ENCODE measurements at places on chromosomes 1 and 21.

DNA sequence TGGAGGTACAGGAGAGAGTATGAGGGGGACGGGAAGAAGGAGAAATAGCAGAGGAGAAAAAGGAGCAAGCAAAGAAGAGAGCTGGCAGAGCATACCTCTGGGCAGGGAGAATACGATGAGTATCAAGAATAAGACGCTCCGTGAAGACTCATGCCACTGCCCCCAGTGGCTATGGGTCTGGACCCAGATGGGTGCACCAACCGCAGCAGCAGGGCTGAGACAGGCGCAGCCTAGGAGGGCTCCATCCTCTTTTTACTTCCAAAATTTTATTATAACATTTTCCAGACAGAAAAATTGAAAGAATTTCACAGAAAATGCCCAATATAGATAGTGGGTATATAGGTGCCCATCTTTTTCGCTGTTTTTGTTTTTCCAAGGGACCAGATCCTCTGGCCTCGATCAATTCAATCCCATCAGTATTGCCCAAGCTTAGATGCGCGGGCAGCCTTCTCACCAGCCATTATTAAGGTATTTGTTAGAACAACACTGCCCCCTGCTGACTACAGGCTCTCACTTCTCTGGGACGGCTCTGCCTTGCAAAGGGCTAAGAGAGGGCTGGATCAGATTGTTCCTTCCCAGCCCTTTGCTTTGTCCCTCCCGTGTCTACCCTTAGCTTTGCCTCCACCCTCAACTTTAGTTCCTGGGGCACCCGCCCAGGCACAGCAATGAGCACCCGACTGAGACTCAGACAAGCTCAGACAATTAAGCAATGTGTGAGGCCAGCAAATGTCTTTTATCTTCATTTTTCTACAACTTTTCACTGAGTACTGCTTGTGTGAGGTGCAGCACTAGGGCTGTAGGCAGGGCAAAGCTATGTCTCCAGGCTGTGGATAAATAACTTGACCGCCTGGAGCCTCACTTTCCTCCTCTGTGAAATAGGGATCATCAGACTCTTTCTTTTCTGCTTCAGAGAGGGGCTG, 17.5 kb upstream of the CAMK1G start:
- DNase-seq = peak; percentile 73

DNA sequence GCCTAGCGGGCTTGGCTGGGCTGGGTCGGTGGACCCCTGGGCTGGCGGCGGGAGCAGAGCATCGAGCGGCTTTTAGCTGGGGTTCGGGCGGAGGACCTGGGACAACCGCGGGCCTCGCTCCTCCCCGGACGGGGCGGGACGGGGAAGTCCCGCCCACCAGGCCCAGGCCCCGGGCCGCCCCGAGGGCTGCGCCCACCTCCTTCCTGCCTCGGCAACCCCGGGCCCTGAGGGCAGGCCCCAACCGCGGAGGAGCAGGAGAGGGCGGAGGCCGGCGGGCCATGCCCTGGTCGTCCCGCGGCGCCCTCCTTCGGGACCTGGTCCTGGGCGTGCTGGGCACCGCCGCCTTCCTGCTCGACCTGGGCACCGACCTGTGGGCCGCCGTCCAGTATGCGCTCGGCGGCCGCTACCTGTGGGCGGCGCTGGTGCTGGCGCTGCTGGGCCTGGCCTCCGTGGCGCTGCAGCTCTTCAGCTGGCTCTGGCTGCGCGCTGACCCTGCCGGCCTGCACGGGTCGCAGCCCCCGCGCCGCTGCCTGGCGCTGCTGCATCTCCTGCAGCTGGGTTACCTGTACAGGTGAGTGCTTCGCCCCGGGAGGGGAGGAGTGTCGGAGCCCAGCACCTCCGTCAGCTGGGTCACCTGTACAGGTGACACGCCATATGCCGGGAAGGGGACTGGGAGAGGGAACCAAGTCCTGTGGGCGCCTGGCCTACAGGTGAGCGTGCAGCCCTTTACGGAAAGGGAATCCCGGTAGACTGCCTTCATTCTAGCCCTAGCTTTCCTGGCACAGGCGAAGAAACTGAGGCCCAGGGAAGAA, at the start of gene XKR8:
TSS of gene XKR8 (plus strand) at position 182 of the 812 bp plus-strand sequence. CDS start at position 279, 97 bp downstream.
- peak; percentile 75 for DNase-seq

- DNase-seq = no peak
Observed at GRCh38 chr1:231723146-231723545, 96.6 kb downstream of the DISC1 start.

GRCh38 chr1:55071477-55071876, 32.1 kb downstream of the PCSK9 start:
- DNase-seq = no peak

- no peak for DNase-seq
Observed at GRCh38 chr1:110708974-110709440, 34.3 kb upstream of the KCNA3 start.

DNA sequence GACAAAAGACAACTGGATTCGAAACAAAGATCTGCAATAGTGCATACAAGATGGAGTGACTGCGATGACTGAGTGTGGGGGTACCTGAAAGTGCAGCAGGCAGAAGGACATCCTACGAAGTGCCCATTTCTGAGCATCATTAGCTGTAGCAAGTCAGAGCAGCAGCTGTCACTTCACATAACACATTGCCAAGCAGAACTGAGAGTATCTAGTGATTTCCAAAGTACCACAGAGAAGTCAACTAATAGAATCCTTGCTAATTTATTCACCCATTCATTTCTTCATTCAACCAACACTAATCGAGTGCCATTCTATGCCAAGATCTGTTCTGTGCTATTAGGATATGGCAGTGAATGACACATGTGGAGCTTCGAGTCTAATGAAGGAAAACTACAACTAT, 31.6 kb upstream of the CAMSAP2 start:
- DNase-seq = no peak

DNA sequence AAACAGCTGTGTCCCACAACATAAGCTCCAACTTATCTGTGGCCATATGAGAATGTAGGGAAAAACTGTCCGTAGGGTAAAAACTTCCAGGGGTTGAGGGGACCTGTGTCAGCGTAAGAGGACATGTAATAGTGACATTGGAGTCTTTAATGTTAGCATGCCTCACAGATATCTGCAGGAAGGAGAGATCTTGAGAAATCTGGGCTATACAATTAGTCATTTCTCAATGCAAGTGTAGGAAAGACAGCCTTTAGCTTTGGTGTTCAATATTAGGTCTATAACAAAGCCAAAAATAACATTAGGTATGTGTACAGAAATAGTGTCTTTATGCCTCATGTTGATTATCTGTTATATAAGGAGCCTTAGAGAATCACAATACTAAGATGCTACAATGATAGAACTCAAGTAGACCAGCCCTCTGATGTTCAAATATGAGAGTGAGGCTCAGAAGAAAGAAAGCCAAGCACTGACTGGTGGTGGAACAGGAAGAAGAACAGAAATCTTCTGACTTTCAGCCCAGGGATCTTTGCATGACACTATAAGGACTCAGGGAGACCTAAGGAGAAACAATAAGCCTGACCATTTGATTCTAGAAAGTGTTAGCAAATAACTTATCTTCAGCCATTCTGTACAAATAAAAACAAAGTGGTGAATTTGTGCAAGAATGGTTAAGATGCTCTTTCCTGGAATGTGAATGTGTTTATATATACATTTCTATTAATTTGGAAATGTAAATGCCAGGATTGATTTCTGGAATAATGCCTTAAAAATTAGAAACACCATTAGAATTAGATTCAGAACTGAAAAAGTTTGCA, 152.6 kb downstream of the ZC3H11B start:
- DNase-seq = no peak

GRCh38 chr1:204476563-204476962, 18.0 kb downstream of the PIK3C2B start:
- DNase-seq = no peak

DNA sequence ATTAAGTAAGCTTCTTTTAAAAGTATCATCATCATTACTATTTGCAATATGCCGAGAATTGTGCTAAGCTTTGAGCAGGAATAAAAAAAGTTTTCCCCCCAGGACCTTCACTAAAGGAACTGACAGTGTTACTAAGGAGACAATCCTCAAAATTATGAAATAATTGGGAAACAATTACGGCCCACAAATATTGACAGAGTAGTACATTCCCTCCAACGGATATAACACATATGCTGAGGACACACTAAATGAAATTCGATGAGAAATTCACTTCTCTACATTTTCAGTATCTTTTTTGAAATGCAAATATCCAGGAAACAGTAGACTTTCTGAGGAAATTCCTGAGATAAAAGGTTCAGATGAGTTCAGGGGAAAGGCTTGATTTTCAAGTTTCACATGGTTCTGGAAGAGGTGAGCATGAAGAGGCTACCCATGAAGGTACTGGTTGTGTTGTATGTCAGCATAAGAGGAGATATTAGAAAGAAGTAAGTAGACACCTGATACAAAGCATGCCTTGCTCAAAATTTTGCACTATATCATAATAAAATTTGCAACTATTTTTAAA, 171.2 kb upstream of the NR5A2 start:
- no peak for DNase-seq

DNA sequence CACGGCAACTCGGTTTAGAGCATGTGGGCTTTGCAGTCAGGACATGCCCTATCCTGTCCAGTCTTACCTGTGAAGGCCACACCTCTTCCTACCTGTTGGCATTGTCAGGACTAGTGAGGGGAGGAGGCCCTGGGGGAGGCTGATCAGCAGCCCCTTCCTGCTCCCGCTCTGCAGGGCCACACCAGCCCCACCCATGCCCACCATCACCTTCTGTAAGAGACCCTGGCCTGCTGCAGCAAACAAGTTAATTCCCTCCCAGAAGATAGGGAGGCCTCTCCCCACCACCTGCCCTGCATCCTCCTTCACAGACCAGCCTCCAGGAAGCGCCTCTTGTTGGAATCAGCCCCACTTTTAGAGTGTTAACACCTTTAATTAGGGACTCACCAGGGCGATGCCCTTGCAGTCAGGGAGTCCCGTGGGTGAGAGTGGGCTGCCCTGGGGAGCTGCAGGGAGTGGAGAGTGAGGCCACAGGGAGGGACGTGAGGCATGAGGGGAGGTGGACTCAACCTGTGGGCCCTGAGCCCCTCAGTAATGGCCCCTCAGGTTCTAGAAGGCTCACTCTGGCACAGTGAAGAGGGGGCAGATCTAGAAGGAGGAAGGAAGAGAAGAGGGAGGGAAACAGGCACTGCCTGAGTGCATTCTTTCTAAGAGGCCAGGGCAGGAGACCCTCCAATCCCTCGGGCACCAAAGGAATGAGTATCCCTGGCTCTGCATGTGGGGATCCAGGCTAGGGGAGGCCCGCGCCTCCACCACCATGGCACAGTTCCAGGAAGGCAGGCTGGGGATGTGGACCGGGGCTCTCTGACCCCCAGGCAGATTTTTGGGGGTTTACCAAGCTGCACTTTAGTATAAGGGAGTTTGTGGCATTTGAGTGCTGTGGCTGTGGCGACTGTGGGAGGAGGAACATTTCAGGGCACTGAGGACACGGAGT, 8.2 kb downstream of the UMODL1 start:
- DNase-seq = no peak

- DNase-seq = no peak
Observed at GRCh38 chr1:59151387-59151761, 145.5 kb upstream of the FGGY start.

DNA sequence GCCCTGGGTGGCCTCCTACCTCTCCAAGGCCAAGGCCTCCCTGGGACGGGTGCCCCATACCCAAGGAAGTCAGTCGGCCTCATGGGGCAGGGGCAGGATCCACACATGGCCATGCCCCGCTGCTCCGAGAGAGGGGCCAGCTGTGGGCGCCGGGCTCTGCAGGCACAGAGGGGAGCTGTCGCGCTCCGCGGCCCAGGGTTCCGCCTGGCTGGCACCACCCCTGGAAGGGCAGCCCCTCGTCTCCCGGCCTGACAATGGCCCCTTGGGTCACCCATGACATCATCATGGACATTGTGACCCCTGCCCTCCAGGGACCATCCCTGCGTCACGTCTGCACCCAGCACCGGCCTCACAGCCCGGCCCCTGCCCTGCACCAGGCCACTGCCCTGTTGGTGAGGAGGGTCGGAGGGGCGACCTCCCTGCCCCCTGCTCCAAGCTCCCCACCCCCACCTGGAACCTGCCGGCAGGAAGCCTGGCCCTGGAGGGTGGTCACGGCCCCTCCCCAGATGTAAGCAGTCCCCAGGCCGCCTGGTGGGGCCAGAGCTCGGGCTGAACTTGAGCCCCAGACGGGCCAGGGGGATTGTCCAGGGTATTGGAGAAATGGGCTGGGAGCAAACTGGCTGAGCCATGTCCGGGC, 5.8 kb downstream of the TTLL10 start:
- no peak for DNase-seq

- DNase-seq = no peak
Observed at GRCh38 chr1:210294999-210295745, 33.5 kb upstream of the HHAT start.

DNA sequence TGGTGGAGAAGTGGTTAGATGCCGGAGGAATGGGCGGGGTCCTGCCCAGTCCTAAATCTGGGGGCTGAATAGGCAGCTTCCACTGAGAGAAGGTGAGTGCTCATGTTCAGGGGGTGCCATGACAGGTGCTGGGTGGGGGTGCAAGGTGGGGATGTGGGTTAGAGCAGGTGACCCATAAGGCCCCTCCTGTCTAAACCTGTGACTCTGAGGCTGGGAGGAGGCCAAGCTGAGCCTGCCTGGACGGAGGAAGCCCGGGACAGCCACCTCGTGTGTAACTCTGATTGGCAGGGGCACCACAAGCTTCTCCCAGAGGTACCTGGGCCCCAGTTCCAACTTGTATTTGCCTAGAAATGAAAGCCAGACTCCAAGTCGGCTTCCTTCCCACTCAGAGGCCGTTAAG, 10.7 kb downstream of the GPR157 start:
- DNase-seq = no peak

DNA sequence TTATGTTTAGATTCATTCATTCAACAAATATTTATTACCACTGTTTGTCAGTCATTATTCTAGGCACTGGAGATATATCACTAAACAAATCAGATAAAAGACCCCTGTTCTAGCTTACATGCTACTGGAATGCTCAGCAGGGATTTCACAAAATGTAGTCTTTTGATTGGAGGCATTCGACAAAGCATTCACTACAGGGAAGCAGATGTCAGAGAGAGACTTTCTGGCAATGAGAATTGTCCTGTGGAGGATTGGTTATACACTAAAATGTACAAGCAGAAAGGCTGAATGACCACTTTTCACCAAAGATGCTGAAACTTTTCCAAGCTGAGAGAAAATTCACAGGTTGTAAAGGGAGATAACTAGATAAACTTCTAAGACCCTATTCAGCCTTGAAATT, 57.7 kb downstream of the SCMH1 start:
- no peak for DNase-seq

- no peak for DNase-seq
Observed at GRCh38 chr1:55572878-55573734, 357.9 kb upstream of the USP24 start.

DNA sequence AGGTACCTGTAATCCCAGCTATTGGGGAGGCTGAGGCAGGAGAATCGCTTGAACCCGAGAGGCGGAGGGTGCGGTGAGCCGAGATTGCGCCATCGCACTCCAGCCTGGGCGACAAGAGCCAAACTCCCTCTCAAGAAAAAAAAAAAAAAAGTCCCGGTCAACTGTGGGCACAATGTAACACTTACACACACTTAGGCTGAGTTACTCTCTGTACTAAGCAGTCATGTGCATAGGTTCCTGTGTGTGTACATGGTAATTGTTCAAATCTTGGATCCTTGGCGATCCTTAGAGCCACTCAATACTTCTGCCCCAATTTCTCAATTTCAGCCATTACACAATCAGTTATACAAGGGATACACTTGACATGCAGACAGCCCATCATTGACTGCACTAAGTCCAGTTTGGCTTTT, 11.6 kb downstream of the SDCCAG8 start:
- no peak for DNase-seq

GRCh38 chr1:244050835-244051444, at the start of gene ZBTB18:
TSS of gene ZBTB18 (plus strand) at chr1:244051283. CDS start at chr1:244051432, 149 bp downstream.
- DNase-seq = no peak

All from CD4-positive, alpha-beta T cell treated with Interleukin-4 for 4 hours (primary cell).